Esophagus squamous epithelium (tissue), 5 donors: ENCODE measurements at places on chromosomes 5 and 9.

DNA sequence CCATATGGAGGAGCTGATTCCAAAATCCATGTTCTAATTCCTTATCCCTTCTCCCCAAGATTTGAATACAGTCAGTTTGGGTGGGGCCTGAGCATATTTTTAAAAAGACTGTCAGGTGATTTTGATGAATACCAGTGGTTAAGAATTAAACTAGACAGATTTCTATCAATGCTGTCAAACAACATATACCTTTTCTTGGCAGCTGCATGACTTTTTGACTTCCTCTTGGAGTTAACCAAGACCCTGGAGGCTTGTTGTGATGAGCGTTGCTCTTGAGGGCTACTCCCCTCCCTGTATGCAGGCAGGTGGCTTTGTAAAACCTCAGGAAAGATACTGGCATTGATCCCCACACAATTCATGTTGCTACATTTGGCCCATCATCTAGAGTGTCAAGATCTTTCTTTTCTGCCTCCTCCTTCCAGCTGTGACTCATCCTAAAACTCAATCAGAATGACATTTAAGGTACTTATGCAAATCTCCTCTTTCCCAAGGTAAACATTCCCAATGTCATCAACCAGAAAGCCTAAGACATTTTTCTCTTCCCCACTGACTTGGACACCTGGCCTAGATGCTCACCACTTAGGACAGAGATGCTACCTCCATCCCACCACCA is 61.7 kb downstream of the PPP2R2B start:
- no peak overlapping the region for H3K4me3 ChIP-seq
- no peak for DNase-seq
- H3K36me3 ChIP-seq: no peaks in the 10 kb centered on the region
- H3K27ac ChIP-seq: no peak overlapping the region
- H3K4me1 ChIP-seq: no peaks in the 10 kb centered on the region

- H3K36me3 ChIP-seq: peaks cover 74% of the 10 kb centered on the region
- no peak overlapping the region for H3K27ac ChIP-seq
- H3K4me1 ChIP-seq: peaks cover 11% of the 10 kb centered on the region
- no peaks in the 10 kb centered on the region for H3K27me3 ChIP-seq
- no peak overlapping the region for H3K4me3 ChIP-seq
Measured at GRCh38 chr9:134029248-134030226, 4.3 kb downstream of the BRD3OS start.

DNA sequence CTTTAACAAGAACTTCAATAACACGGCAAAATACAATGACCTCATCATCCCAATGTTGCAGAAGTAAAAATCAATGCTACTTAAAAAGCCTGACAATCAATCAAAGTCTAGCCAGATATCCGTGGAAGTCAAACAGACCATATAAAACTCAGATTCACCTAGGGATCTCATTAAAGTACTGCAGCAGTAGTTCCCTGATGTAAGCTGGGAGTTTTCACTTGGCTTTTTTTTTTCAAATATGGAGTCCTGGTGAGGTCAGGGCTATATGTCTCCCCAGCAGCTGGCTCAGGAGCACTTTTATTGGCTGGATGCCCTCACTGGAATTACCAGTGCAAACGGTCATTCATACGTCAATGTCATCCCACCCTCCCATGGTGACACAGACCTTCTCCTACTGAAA is 220.6 kb upstream of the SLC30A5 start:
- no peaks in the 10 kb centered on the region for H3K27me3 ChIP-seq
- no peak overlapping the region for H3K4me3 ChIP-seq
- no peak for DNase-seq
- no peak overlapping the region for H3K27ac ChIP-seq
- no peaks in the 10 kb centered on the region for H3K4me1 ChIP-seq
- no peaks in the 10 kb centered on the region for H3K36me3 ChIP-seq

DNA sequence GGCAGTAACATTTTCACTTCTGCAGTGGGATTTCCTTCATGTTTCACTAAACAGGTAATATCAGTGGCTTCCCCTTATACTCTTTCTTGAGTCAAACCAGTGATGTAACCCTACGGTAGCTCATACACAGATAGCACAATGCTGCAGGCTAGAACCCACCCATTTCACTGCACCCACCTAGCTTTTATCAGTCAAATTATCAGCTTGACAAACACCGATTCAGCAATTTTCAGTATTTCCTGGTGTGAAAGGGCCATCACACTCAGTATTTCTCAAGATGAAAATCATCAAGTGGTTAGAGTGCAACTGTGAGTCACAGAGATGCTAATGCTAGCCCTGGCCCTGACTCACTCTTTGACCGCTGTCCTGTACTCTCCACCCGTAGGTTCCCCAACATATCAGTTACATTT is 242.3 kb upstream of the PTGER4 start:
- H3K27me3 ChIP-seq: no peaks in the 10 kb centered on the region
- no peak overlapping the region for H3K4me3 ChIP-seq
- no peak overlapping the region for H3K27ac ChIP-seq

GRCh38 chr5:73417303-73418034 is 31.1 kb downstream of the FOXD1 start:
- DNase-seq: no peak
- H3K27me3 ChIP-seq: peaks cover 7% of the 10 kb centered on the region
- no peaks in the 10 kb centered on the region for H3K36me3 ChIP-seq
- no peak overlapping the region for H3K27ac ChIP-seq
- no peak overlapping the region for H3K4me3 ChIP-seq

DNA sequence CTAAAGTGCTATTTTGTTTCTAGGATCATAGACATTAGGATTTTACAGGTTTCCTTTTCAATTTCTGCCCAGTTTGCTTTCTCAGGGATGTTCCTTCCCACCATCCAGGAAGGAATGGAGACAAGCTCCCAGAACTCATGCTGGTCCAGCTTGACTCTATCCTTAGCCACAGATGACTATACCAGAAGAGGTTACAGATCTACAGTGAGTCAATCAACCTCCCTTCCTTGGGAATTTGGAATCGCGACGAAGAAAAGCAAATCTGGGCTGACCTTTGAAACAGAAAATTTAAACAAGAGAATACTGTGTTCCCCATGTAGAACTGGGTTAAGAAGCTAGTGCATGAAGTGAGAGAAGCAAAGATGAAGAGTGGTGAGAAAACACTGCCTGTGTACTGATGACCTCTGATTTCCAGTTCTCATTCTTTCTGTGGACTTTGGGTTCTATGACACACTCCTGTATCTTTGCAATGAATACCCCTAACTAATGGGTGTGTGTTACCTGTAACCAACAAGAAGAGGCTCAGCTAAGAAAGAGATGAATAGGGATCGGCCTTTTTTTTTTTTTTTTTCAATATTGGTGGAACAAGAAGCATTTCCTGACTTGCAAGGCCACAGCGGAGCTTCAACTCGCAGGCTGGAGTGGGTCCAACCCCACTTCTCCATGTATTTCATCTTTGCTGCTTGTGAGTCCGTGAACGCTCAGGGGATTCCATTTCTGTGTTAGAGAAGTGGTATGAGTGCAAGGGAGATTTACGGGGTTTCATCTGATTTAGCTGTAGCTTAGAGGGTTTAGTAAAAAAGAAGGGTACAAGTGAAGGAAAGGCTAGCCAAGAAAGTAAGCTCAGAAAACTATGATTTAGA is 563.9 kb upstream of the CLINT1 start:
- no peaks in the 10 kb centered on the region for H3K4me1 ChIP-seq
- H3K4me3 ChIP-seq: no peak overlapping the region
- H3K27ac ChIP-seq: no peak overlapping the region
- no peak for DNase-seq
- no peaks in the 10 kb centered on the region for H3K36me3 ChIP-seq
- H3K27me3 ChIP-seq: no peaks in the 10 kb centered on the region

DNA sequence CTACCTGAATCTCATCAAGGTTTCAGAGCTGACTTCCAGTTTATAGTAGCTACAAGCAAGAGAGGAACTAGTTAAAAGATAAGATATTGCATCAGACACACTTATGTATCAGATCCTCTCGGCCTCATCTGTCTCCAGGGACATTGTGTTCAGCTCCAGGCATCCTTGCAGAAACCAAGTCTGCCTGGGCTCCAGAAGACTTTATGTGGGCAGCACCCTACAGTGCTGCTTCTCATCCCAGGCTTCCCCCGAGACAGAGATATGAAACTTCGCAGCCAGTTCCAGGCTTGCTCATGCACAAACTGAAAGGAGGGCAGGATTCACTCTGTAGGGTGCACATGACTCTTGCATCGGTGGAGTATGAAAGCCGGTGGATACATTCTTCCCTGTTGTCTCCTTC is 33.9 kb upstream of the FOXB2 start:
- no peak overlapping the region for H3K27ac ChIP-seq
- DNase-seq: no peak
- H3K27me3 ChIP-seq: peaks cover 12% of the 10 kb centered on the region
- H3K4me1 ChIP-seq: no peaks in the 10 kb centered on the region
- no peaks in the 10 kb centered on the region for H3K36me3 ChIP-seq
- H3K4me3 ChIP-seq: no peak overlapping the region

- no peak for DNase-seq
- H3K36me3 ChIP-seq: no peaks in the 10 kb centered on the region
- H3K4me3 ChIP-seq: no peak overlapping the region
- no peaks in the 10 kb centered on the region for H3K4me1 ChIP-seq
Measured at GRCh38 chr9:12659220-12659619, 34.0 kb upstream of the TYRP1 start.

DNA sequence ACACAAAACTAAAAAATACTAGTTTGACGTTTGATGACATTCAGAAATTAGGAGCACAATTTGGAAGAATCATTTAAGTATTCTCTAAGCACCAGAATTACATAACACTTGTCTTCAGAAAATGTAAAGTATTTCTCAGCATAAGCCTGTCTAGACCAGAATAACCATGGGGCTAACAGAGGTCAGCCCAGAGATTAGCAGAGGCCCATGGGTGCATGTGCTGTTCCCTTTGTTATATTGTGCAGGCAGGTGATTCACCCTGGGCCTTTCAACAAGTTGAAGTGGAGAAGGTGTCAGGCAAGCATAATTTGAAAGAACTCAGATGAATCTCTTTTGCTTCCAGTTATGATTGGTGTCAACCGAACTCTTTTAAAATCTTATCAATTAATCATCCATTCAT is 227.9 kb downstream of the LURAP1L start:
- H3K4me1 ChIP-seq: no peaks in the 10 kb centered on the region
- no peaks in the 10 kb centered on the region for H3K36me3 ChIP-seq
- H3K4me3 ChIP-seq: no peak overlapping the region
- no peak overlapping the region for H3K27ac ChIP-seq
- DNase-seq: no peak

DNA sequence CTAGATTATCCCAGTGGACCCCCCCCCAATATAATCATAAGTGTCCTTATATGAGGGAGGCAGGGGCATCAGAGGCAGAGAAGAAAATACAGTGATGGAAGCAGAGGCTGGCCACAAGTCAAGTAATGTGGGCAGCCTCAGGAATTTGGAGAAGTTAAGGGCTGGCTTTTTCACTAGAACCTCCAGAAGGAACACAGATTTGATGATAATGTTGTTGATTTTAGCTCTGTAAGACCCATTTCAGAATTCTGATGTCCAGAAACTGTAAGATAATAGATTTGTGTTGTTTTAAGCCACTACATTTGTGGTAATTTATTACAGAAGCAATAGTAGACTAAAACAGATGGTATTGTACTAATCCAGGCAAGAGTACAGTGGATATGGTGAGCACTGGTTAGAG is 36.3 kb upstream of the LRRTM2 start:
- no peak overlapping the region for H3K4me3 ChIP-seq
- no peaks in the 10 kb centered on the region for H3K36me3 ChIP-seq
- no peaks in the 10 kb centered on the region for H3K27me3 ChIP-seq
- no peak for DNase-seq

GRCh38 chr9:92968081-92968480 is 20.8 kb downstream of the FGD3 start:
- H3K4me3 ChIP-seq: no peak overlapping the region
- peaks cover 5% of the 10 kb centered on the region for H3K27me3 ChIP-seq
- no peaks in the 10 kb centered on the region for H3K36me3 ChIP-seq
- no peak for DNase-seq
- peaks cover 7% of the 10 kb centered on the region for H3K4me1 ChIP-seq

- no peaks in the 10 kb centered on the region for H3K27me3 ChIP-seq
- H3K4me3 ChIP-seq: no peak overlapping the region
- DNase-seq: no peak
- H3K4me1 ChIP-seq: no peaks in the 10 kb centered on the region
- no peaks in the 10 kb centered on the region for H3K36me3 ChIP-seq
Measured at GRCh38 chr5:78899922-78900362, 85.2 kb downstream of the ARSB start.

DNA sequence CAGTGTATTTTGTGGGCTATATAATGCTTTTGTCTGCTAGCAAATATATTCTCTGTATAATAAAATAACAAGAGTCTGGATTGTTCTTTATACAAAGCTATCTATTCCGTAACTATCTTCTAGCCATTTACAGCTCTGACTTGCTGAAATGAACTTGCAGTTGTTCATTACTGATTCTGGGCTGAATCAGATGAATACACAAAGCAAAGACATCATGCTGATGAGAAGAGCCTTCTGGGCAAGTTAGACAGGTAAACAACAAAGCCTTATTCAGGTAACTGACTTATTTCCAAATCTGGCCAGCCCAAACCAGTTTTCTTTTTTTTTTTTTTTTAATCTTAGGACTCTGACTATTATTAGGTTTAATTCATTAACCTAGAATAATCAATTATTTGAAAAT is 255.5 kb downstream of the KIAA0825 start:
- H3K4me3 ChIP-seq: no peak overlapping the region
- peaks cover 40% of the 10 kb centered on the region for H3K4me1 ChIP-seq
- DNase-seq: no peak
- H3K27ac ChIP-seq: no peak overlapping the region
- H3K27me3 ChIP-seq: no peaks in the 10 kb centered on the region

- no peak overlapping the region for H3K4me3 ChIP-seq
- no peak for DNase-seq
- H3K36me3 ChIP-seq: no peaks in the 10 kb centered on the region
- no peak overlapping the region for H3K27ac ChIP-seq
Measured at GRCh38 chr9:18928711-18929110, 104.3 kb downstream of the SAXO1 start.

GRCh38 chr5:161547738-161548486 is 1.4 kb upstream of the GABRB2 start:
- peak overlapping the region; percentile 15 for H3K4me3 ChIP-seq
- no peak for DNase-seq
- no peak overlapping the region for H3K27ac ChIP-seq
- H3K36me3 ChIP-seq: no peaks in the 10 kb centered on the region

GRCh38 chr5:122775550-122776542 is 966 bp downstream of the SNX2 start:
- peak overlapping the region; percentile 90 for H3K27ac ChIP-seq
- peaks cover 4% of the 10 kb centered on the region for H3K4me1 ChIP-seq

DNA sequence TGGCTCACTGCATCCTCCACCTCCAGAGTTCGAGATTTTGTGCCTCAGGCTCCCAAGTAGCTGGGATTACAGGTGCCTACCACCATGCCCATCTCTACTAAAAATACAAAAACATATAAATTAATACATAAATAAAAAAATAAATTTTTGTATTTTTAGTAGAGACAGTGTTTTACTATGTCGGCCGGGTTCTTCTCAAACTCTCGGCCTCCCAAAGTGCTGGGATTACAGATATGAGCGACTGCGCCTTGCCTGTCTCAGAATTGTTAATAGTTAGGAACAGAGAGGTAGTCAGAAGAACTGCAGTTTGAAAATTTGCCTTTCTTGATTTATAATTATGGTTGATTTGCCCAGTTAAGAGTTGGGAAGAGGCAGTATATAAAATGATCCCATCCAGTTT is 2.8 kb downstream of the ATP6V1G1 start:
- peaks cover 29% of the 10 kb centered on the region for H3K36me3 ChIP-seq
- no peak overlapping the region for H3K4me3 ChIP-seq
- H3K4me1 ChIP-seq: peaks cover 58% of the 10 kb centered on the region
- DNase-seq: no peak

GRCh38 chr9:80320916-80321315 is 749.2 kb downstream of the TLE4 start:
- no peak overlapping the region for H3K27ac ChIP-seq
- H3K4me3 ChIP-seq: no peak overlapping the region
- H3K36me3 ChIP-seq: no peaks in the 10 kb centered on the region
- no peaks in the 10 kb centered on the region for H3K4me1 ChIP-seq
- DNase-seq: no peak
